Colonic mucosa (tissue), 4 donors: ENCODE measurements at places on chromosomes 6 and 20. TPM values are rescaled to one million over a fixed set of nuclear protein-coding genes. Genes with fewer than 3 reads are reported as not detected.

- no peak for DNase-seq
Observed at GRCh38 chr6:107196152-107196551, 80.8 kb upstream of the BEND3 start.

- no peak for DNase-seq
Observed at GRCh38 chr6:37673436-37673835, 24.2 kb downstream of the MDGA1 start.

DNA sequence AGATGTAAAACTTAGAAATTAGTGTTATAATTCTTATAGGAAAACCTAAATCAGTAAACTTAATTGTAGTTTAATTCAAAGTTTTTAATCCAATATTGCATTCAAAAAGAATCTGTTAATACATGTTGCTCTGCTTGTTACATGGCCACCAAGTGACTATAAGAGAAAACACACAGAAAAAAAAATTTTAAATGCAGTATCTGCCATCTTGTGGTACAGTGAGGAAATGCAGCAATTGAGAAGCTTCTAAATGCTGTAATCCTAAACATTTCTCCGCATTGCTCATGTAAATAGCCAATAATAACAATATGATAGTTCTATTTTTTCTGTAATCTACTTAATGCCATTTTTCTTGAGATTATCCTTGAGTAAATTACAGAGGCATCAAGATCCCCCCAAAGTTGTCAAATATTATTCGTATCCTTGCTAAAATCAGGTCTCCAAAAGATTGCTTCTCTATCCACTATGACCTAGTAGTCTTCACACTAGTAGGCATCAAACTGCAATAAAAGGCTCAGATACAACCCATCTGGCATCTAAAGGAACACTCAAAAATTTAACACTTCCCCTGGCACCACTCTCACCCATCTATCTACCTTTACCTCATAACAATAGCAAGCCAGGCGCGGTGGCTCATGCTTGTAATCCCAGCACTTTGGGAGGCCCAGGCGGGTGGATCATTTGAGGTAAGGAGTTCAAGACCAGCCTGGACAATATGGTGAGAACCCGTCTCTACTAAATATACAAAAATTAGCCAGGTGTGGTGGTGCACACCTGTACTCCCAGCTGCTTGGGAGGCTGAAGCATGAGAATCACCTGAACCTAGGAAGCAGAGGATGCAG is 34.6 kb downstream of the HDAC2 start:
- DNase-seq, result peak; percentile 44

Gene ADTRP
- 79.9 TPM for total RNA-seq

DNA sequence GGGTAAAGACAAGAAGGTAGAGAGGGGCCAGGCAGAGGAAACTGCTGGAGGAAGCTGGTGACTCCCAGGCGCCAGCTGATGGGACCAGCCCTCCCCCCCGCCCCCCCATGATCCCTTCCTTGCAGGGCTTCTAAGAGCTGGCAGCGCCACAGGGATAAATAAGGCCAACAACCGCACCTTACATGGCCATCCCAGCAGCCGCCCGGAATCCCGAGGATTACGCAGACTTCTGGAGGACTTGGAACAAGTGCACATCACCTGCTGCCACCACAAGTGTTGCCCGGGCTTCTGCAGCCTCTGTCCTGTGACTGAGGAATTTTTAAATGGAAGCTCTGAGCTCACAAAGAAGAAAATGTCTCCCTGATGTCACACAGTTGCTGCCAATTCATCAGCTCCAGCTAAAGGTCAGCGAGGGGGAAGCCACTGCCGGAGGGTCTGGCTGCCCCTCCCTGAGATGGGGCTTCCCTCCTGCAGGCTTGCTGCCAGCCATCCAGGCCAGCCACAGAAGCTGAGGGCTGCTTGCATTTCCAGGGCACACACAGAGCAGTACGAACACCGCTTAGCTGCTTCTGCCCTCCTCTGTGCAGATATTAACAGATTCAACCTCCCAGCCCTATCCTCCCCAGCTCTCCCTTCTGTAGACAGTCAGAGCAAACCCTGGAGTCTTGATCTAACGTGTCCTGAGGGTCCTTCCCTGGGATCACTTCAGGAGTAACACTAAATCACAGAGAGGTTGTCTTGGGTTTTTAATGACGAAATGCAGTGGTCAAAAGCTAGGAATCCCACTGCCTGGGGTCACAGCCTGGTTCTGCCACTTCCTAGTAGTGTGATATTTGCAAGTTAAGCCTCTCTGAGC is 38.6 kb upstream of the PIM1 start:
- peak; percentile 65 for DNase-seq
